ENCODE measurements at places on chromosomes 16 and 17.

DNA sequence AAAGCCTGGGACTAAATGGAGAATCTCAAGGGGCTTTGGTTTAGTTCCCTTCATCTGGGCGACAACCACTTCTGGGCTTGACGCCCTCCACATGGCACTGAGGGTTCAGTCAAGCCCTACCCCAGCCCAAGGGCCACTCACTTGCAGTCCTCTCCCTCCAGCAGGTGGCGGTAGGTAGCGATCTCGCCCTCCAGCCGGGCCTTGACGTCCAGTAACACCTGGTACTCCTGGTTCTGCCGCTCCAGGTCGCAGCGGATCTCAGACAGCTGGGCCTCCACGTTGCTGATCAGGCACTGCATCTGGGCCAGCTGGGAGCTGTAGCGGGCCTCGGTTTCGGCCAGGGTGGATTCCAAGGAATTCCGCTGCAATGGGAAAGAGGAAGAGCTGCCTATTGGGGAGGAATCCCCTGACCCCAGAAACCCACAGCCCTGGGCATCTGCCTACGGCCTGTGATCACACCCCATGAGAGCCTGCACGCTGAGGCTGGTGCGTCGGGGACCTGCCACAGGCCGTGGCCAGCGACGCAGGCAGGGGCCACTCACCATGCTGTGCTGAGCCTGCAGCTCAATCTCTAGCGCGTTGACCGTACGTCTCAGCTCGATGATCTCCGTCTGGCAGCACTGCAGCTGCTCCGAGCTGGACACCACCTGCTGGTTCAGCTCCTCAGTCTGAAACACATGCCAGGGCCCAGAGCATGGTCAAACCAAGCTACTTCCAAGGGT lies 2.7 kb downstream of the KRT36 start:
- no peak for DNase-seq

GRCh38 chr16:87830673-87831420 lies 38.5 kb downstream of the SLC7A5 start:
- DNase-seq, result no peak

DNA sequence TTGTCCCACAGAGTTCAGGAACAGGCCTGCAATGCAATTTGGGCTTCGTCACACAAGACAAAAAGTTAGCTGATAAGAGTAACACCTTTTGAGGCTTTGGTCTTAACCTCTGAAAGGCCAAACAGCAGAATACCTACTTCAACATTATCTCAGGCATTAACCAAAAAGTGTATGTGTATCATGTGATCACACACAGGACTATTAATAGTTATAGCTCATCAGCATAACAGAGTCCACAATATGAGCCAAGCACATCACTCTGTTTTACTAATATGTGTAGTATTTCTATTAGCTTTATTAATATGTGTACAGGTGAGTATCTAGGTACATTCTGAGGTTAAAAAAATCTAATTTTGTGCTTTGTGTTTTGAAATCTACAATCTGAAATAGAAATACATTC lies 30.8 kb downstream of the MYO1D start:
- DNase-seq, result no peak

DNA sequence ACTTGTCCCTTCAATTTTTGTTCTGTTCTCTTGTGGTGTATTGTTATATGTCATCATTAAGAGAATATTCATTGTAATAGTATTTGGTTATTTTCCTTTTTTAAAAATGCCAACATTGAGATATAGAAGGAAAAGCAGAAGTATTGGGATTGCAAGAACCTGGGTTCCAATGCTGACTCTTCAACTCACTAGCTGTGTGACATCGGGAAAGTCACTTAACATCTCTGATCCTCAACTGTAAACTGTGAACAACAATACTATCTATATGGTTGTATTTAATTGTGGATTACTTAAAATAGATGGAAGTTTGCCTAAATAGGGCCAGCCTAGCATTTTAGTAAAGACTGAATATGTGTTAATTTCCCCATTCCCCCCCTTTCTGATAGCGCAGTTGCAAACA lies 55.8 kb downstream of the TMEM186 start:
- no peak for DNase-seq

GRCh38 chr17:35743626-35744328 lies 9.3 kb downstream of the GAS2L2 start:
- DNase-seq, result peak; percentile 24

DNA sequence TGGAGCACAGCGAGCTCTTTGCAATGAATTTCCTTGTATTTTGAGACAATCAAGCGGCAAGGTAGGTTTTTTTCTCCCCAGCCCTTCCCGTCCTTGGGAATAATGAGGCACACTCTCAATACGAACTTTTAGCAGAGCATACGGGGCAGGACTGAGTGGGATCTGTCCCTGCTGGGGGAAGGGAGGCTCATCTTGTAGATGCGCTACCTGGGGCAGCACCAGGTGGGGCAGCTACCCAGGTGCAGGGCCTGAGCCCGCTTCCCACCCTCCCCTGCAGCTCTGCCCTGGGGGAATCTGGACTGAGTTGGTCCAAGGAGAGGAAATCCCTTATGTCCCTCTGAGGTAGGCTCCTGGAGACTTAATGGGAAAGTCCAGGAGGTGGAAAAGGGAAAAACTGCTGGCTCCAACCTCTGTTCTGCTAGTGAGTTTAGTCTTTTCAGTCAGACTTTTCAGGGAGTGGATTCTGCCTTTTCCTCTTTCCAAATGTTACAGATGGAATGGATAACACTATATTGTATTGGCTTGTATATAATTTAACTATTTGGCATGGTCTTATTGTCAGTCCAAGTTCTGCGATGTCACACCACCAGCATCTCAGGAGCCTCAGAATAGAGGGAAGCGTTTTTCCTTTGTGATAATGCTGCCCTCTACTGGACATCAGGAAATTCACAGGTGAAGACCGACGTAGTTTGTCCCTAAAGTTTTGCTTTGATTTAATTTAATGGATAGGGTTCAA lies 9.6 kb upstream of the CES1 start:
- peak; percentile 42 for DNase-seq

GRCh38 chr17:77893144-77894044 lies 65.1 kb upstream of the TNRC6C start:
- no peak for DNase-seq

- DNase-seq, result no peak
Observed at GRCh38 chr17:4856937-4857314, 23.8 kb downstream of the MINK1 start.

Data from AG10803 (cell line).